ENCODE measurements at places on chromosomes 12 and 14. TPM values are rescaled to one million over a fixed set of nuclear protein-coding genes. Genes with fewer than 3 reads are reported as not detected.

The C12orf75 gene
- 206 TPM for total RNA-seq

The AHNAK2 gene
- 9.2 TPM for total RNA-seq

The MEG3 gene
- 351 TPM for total RNA-seq

The OS9 gene
- total RNA-seq, result 651 TPM

The TAS2R9 gene
- not detected for total RNA-seq

The CIROP gene
- not detected for total RNA-seq

The OR10G3 gene
- not detected for total RNA-seq

The NTF3 gene
- total RNA-seq, result 10.5 TPM

All from placental pericyte (primary cell).